Stimulated activated CD8-positive, alpha-beta memory T cell treated with anti-CD3 and anti-CD28 coated beads, Interleukin-7, amount 100 ng/mL, for 1 hour (primary cell): ENCODE measurements at places on chromosomes 7 and 10.

DNA sequence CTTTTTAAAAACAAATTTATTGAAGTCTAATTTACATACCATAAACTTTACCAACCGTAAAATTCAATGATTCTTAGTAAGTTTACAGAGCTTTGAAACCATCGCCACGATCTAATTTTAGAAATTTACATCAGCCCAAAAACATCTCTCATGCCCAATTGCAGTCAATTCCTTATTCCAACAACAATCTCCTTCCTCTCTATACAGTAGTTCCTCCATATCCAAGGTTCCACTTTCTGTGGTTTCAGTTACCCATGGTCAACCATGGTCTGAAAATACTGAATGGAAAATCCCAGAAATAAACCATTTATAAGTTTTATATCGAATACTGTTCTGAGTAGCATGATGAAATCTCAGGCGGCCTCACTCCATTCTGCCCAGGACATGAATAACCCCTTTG, 183.4 kb upstream of the ADCY1 start:
- no peak for DNase-seq

- DNase-seq: no peak
Measured at GRCh38 chr7:30928254-30928872, 16.7 kb downstream of the AQP1 start.

DNA sequence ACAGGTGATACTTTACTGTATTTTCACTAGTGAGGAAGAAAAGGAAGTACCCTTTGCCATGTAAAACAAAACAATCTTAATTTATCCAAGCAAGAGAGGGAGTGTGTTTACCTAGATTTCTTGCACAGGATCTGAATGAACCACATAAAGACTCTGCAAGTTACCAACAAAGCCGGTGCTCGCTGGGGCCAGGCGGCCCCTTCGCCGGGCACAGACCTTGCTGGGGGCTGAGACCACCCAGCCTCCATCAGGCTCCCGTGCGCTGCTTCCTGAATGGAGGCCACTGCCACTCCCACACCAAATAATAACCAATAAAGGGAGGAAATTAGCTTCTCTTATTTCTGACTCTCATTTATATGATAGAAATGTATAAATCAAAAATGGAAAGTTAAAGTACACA, 625.0 kb upstream of the ADARB2 start:
- no peak for DNase-seq

DNA sequence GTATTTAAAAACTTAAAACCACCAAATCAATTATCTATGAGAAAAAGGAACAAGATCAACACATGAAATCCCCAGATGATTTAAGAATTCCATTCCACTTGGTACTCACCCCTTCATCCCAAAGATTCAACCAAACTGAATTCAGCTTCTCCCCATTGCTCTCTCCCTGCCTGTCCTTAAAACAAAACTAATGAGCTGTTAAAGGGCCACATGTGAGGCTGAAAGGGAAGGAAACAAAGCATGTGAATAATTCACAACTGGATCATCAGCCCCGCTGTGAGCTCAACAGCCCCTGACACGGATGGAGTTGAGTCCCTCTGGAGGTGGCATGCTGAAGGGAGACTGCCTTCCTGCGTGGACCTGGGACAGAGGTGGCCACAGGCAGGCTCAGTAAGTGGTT, 32.9 kb downstream of the VOPP1 start:
- DNase-seq: no peak

DNA sequence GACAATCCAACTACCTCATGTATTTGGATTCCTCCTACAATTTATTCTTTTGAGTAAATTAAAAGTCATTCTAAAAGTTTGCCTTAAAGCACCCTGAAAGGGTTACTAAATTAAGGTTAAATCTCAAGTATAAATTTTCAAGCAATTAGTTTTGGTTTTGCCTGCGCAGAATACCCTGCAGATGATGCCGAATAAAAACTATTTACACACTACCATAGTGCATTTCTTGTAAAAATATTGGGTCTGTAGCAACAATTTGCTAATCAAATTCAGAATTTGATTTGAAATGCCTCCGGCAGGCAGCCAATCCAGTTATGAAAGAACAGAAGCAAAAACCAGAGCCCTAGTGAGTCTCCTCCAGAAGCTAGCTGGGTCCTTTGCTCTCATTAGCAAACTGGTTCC, 122.2 kb downstream of the TWIST1 start:
- DNase-seq: no peak

GRCh38 chr7:81693080-81693479, 76.8 kb downstream of the HGF start:
- DNase-seq: no peak

GRCh38 chr7:142811154-142811737, 40.5 kb downstream of the PRSS2 start:
- DNase-seq: no peak

- DNase-seq: no peak
Measured at GRCh38 chr7:27955011-27955410, 215.0 kb downstream of the TAX1BP1 start.

- peak; percentile 8 for DNase-seq
Measured at GRCh38 chr10:100970076-100970913, 991 bp downstream of the SEMA4G start.

- DNase-seq: no peak
Measured at GRCh38 chr7:50723173-50723572, 59.5 kb downstream of the GRB10 start.
